ENCODE measurements at places on chromosomes 6 and 20.

DNA sequence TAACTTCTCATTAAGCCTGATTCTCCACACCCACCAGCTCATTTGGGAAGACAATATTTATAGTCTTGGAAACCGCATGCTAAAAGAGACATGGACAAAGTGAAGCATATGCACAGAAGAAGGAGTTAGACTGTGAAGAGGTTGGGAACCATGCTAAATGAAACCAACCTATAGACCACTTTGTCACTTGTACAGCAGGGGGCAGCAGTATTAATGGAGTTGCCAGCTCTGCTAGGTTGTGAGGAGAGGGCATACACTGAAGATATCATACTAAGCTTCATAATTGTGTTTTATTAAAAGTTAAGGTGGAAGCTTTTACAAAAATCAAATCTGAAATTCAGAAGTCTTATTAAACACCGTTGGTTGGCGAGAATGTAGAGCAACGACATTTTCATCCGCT, 38.3 kb upstream of the HMGCLL1 start:
- DNase-seq: no peak

DNA sequence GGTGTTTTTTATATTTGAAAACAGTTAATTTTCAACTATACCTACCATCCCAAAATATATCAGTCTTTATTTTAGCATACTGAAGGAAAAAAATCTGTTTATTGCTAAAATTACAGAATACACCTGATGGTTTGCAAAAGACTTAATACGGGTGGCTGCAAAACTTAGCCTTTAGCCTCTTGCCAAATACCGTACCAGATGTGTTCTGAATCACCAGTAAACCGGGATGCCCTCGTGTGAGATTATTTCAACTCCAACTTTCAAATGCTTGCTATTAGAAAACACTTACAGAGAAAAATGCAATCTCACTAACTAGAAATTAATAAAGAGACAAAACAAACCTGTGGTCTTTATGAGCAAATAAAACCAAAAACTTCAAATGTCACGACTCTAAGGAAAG, 36.0 kb downstream of the REV3L start:
- DNase-seq: no peak

DNA sequence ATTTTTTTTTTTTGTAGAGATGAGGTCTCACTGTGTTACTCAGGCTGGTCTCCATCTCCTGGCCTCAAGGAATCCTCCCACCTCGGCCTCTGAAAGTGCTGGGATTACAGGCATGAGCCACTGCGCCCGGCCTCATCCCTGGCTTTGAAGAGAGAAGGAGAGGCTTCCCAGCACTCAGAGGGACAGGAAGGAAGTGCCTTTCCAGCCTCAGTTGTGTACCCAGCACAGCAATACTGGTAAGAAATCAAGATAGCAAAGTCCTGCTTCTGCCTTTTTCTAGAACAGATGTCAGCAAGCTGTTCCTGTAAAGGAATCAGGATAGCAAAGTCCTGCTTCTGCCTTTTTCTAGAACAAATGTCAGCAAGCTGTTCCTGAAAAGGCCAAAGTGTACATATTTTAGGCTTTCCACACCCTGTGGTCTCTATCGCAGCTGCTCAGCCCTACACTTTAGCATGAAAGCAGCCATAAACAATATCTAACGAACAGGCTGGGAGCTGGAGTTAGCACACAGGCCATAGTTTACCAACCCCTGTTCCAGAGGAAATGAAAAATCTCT, 6.3 kb upstream of the PLTP start:
- DNase-seq: no peak

- DNase-seq: no peak
These were observed 2.0 kb downstream of the EDEM2 start for GRCh38 chr20:35145141-35145564.

DNA sequence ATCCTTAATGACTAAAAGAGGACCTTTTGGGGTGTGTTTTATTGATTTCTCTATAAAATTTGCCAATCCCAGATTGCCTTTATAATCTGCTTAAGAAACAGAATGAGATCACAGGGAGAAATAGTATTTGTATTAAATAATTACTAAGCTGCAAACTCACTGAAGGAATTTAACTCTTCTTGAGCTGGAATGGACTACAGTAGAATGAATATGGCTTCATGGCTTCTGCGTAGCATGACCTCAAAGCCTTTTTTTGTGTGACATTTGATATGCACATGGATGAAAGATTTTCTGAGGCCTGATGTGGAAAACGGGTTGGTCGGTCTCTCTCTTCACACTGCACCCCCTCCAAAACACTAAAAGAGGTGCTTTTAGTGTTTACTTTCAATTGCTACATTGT, 115.9 kb downstream of the QKI start:
- no peak for DNase-seq

DNA sequence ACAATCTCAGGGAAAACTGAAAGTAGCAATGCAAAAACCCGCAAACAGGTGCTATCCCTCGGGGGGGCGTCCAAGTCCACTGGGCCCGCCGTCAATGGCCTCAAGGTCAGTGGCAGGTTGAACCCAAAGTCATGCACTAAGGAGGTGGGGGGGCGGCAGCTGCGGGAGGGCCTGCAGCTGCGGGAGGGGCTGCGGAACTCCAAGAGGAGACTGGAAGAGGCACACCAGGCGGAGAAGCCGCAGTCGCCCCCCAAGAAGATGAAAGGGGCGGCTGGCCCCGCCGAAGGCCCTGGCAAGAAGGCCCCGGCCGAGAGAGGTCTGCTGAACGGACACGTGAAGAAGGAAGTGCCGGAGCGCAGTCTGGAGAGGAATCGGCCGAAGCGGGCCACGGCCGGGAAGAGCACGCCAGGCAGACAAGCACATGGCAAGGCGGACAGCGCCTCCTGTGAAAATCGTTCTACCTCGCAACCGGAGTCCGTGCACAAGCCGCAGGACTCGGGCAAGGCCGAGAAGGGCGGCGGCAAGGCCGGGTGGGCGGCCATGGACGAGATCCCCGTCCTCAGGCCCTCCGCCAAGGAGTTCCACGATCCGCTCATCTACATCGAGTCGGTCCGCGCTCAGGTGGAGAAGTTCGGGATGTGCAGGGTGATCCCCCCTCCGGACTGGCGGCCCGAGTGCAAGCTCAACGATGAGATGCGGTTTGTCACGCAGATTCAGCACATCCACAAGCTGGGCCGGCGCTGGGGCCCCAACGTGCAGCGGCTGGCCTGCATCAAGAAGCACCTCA, 166.3 kb downstream of the DTNBP1 start:
- DNase-seq: no peak

DNA sequence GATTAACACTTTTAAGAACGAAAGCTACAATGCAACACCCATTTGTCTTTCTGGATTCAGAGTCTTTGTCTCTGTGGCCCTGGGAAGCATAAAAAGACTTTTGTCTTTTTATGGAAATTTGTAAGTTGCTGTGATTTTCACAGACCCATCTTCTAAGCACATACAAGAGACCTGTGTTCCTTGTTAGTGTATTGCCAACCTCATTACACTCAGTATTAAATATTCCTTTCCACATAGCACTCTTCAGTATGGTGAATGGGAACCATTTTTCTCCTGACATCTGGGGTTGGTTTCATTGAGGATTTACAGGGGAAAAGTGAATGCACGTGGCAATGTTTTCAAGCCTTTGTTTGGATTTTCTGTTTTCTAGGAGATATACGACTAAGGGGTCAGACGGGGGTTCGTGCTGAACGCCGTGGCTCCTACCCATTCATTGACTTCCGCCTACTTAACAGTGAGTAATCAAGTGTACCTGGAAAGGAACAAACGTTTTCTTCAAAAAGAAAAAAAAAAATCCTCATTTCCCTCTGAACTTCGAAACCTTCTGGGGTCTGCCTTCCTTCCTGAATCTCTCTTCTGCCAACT, 141.7 kb downstream of the MTFR2 start:
- no peak for DNase-seq

GRCh38 chr6:12567682-12568081, 148.9 kb upstream of the PHACTR1 start:
- DNase-seq: no peak
